ENCODE measurements at places on chromosomes 13 and 19.

DNA sequence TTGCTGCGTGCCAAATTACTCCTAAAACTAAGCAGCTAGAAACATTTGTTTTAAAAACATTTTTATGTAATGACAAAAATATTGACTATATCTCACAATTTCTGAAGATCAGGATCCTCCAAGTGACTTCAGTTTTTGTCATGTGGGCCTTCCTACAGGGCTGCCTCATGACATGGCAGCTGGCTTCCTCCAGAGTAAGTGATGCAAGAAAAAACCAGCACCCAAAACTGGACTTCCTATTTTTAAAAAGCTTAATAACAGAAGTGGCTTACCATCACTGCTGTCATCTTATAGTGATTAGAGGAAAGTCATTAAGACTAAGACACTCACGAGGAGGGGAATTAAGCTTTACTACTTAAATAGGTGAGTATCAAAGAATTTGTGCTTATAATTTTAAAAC is 681.7 kb downstream of the PCDH17 start:
- no peak for DNase-seq

DNA sequence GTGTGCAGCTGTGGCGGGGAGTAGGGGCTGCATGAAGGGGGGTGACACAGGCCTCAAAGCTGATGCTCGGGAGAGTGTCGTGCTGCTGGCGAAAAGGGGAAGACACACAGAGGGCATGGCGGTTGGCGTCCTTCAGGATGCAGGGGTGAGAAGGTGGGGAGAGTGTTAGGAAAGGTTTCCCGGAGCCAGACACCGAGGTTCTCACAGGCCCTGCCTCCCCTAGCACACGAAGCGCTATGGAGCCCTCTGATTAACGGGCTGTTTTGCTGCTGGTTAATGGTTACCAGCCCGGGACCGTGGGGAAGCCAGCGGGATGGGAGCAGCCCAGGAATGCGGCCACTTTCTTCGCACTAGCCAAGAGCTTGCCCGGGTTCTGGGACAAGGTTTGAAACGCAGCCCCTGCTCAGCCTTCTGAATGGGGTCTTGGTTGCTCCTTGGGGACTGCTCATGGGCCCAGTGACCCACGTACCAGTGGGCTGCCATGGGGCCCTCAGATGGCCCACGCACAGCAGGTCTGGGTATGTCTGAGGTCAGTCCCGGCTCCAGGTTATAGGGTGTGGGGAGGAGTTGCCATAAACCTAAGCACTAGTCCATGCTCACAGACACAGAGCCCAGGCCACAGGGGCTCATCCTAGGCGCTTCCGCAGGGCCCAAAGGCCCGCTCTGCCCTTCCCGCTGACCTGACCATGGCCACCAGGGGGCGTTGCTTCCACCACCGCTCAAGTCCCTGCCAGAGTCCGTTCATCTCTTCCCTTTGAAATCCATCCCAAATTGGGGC is 31.3 kb upstream of the ISYNA1 start:
- no peak for DNase-seq

- no peak for DNase-seq
Observed at GRCh38 chr19:17052439-17052838, 22.8 kb downstream of the HAUS8 start.

DNA sequence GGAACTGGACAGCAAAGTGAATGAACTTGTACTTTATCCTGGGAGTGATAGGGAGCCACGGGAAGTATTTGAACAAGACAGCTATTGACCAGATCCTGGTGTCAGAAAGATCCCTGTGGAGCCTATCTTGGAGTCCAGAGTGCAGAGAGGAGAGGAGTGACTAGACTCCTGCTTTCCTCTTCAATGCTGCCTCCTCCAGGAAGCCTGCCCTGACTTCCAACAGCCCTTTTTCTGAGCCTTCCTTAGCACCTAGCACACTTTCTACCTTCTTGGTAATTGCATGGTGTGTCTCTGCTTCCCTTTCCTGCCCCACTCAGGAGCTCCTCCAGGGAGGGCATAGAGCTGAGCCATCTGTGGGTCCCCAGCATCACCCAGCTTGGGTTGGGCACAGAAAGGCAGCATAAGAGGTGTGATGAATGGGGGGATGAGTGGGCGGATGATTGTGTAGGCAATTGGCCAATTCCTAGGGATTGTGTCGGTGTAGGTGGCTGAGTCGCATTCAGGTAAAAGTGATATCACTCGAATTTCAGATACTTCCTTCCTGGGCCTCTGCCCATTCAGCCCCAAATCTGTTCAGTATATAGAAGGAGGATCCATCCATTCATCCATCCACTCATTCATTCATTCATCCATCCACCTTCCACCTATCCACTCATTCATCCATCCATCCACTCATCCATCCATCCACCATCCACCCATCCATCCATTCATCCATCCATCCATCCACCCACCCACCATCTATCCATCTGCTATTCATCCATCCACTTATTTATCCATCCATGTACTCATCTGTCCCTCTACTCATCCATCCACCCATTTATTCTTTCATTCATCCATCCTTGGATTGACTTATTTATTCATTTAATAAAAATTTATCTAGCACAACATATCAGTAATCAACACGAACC is 26.9 kb downstream of the CYP4F22 start:
- DNase-seq: no peak

- DNase-seq: no peak
Observed at GRCh38 chr13:74133657-74134201, 475 bp downstream of the KLF12 start.

DNA sequence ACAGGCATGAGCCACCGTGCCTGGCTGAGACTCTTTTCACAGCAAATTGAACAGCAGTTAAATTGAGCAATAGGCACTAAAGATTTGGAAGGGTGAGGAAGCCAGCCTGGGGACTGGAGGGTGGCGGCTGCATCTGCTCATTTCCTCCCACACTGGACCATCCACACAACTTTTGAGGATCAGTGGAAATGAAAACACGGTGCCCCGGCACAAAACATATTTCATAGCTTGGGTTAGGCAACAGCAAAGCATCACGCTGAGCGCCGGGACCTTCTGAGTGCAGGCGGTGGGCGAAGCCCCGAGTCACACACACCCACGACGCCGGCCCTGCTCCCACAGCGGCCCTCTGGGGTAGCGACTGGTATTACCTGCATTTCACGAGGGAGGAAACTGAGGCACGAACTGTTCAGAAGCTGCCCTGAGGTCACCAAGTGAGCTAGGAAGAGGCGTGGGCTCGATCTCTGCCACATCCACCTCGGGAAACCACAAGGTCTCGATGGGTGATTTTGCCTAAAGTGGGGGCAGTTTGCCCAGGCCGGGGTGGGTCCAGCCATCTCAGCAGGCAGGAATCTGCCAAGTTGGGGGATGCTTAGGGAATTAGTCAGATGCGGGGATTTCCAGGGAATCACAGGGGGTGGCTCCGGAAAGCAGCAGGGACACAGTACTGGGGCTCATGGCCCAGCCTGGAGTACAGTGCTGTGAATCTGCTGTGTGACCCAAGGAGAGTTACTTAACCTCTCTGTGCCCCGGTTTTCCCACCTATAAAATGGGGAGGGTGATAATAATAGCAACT is 3.5 kb upstream of the SBNO2 start:
- DNase-seq: no peak

GRCh38 chr19:39416152-39417120 is 4.0 kb downstream of the PLEKHG2 start:
- no peak for DNase-seq

DNA sequence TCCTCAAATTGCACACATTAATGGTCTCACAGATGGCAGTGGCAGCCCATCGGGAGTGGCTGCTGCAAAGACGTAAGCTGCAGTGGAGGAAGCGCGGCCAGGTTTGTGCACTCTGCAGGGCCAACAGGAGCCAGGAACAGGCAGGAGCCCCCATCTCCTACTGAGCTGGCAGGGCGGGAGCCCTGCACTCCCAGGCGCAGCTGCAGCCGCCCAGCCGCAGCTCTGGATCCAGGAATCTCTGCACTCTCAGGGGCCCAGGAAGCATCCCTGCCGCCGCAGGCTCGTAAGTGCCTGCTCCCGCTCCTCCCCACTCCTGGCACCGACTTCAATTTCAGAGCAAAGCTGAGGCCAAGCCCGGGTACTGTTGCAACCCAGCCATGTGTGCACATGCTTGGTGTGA is 37.5 kb downstream of the ANKRD27 start:
- no peak for DNase-seq

- no peak for DNase-seq
Observed at GRCh38 chr13:46086985-46087384, 17.8 kb downstream of the CPB2 start.

DNA sequence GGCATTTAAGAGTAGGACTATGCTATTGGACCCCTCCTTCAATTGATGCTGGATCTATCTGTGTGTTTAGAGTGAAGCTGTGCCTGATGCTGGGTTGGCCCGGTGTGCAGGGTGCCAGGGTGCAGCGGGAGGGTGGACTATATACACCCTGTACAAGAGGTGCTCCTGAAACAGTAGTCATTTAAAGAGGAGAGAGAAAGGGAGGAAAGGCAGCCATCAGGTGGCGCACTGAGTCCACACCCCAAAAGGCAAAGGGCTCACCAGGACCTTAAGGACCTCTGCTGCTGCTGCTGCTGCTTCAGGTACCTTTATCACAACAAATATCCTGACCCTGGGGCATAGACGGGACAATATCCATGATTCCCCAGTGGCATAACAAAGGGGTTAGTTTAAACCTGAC is 39.4 kb downstream of the ZNF136 start:
- DNase-seq: no peak

DNA sequence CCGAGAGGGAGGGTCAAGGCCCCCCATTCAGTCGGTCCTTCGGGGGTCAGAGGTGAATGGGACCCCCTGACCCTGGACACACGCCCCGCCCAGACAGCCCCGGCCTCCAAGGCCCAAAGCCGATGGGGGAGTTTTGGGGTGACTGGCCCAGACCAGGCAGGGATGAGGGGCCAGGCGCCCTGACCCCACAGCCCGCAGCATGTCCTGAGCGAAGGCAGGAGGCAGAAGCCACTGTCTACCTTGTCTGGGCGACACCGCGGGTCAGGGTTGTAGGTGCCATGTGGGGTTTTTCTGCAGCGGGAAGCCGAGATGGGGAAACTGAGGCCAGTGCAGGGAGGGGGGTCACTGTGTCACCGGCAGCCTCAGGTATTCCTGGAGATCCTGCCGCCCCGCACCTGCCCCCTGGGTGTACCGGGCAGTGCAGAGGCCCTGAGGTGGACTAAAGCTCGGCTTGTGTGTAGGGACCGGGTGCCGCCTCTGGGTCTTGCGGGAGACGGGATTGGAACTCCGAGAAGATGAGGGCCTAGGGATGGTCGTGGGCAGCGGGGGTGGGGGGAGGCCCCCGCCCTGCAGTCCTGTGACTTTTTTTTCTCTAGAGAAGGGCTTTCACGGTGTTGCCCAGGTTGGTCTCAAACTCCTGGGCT is 8.5 kb downstream of the ARID3A start:
- no peak for DNase-seq

DNA sequence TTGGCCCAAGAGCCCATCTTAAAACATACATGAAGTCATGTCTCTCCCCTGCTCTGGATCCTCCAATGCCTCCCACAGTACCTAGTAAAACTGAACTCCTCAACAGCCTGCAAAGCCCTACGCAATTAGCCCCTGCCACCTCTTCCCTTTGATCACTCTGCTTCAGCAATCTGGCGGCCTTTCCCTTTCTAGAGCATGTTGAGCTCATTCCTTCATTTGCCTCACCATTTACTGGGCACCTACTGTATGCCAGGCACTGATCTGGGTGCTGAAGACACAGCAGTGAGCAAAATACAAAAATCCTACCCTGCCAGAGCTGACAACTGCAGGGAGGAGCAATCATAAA is 2.9 kb downstream of the KEAP1 start:
- no peak for DNase-seq

DNA sequence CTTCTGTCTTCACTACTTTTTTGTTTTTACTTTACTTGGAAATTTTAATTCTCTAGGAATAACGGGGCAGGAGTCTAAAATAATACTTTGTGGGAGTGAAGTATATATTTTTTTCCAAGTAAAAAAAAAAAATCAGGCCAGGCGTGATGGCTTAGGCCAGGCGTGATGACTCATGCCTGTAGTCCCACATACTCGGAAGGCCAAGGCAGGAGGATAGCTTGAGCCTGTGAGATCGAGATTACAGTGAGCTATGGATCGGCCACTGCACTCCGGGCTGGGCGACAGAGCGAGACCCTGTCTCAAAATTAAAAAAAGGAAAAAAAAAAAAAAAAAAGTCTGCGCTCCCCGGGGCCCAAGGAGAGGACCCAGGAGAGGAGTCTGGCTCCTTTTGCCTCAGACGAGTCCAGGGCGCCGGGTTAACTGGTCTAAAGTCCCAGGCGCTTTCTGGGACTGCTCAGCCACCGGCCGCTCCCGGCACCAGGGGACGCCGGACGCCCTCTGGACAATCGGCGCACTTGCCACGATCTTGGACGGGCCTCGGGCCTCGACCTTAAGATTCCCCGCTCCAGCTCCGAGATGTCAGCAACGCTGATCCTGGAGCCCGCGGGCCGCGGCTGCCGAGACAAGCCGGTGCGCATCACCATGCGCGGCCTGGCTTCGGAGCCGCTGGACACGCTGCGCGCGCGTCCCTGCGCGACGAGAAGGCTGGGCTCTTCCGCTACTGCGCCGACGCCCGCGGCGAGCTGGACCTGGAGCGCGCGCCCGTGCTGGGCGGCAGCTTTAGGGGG is 2.7 kb upstream of the ZFP82 start:
- no peak for DNase-seq

DNA sequence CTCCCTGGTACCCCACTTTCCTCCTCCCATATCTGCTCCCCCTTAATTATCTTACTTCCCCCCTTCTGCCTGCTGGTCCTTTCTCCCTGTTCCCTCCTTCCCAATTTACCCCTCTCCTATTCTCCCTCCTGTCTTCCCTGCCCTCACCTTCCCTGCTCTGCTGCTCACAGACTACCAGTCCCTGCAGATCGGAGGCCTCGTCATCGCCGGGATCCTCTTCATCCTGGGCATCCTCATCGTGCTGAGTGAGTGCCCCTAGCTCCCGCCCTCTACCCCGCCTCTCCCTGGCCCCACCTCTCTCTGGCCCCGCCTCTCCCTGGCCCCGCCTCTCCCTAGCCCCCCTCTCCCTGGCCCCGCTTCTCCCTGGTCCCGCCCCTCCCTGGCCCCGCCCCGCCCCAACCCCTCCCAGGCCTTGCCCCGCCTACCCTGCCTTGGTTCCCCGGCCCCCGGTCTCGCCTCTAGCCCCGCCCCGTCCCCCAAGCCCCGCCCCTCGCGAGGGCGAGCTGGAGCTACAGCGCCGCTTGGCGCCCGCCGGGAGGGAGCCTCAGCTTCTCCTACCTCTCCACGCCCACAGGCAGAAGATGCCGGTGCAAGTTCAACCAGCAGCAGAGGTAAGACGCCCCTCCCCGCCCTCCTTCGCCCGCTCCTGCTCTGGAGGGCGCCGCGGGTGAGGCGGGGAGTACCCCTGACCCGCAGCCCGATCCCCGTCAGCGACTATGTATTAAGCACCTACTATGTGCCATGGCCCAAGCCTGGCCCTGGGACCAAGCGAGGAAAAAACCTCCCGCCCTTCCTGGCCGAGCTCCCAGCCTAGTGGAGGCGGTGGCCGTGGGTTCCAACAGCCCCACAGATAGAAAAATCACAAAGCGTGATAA is 1.9 kb upstream of the FXYD7 start:
- DNase-seq: no peak

All from NCI-H2081 treated with DMSO at 0.1 percent for 48 hours (cell line).